Upper lobe of right lung (tissue), 1 donor: ENCODE measurements at places on chromosomes 12 and 14.

GRCh38 chr12:95970905-95971304, 25.2 kb downstream of the HAL start:
- DNase-seq = no peak

DNA sequence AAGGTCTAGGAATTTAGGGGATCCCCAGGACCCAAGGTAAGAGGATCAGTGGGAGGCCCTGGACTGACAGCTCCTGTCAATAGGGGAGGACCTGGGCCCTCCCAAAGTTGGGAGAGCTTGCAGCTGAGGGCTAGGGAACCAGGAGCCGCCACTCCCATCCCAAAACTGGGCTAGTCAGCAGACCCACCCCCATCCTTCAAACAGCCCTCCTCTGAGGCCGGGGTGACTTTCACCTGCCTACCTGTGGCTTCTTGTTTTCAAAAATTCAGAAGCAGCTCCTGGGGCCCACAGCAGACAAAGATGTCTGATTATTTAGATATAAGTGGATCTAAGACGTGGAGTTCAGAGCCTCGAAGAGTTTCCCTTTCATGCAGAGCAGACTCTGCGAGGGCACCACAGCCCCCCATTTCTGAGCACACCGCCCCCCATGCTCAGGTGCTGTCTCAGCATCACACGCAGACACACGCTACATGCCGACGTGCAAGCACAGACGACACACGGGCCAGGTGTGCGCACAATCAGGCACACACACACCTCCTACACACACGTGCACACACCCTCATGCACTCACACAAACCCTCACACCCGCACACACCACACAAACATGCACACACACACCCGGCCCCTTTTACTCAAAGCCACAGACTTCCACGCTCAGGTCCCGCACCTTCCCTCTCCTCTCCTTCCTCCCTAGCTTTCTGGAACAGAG, 21.9 kb downstream of the DIO3 start:
- DNase-seq = peak; percentile 38

DNA sequence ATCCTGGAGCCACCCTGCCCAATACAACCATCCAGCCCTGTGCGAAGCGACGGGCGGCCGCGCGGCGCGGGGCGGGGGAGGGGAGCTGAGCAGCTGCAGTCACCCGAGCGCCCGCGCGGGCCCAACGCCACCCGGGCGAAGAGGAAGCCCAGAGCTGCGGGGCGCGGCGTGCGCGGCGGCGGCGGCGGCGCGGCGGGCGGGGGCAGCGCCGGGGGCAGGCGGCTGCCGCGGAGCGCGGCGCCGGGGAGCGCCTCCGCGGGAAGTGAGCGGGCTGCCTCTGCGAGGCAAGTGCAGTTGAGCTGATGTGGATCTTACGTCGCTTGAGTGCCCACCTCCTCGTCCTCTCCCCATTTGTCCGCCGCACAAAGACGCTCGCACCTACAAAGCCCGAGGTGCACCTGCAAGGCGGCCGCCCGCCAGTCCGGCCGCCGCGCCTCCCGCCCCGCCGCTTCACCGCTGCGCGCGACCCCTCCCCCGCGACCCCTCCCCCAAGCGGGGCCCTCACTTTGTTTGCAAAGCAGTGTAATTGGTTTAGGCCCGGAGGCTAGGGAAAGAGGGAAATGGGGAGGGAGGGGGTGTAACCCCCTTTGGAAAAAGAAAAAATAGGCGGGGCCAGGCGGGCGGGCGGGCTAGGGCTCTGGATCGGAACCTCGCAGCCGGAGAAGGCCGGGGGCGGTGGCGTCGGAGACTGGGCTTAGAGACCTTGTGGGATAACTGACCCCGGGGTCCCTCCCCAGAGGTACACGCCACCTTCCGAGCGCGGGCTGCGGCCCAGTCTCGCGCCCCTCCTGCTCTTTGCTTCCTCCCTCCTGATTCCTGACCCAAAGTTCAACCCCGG, at the start of the genes FOXA1 and TTC6:
Gene FOXA1, minus strand, starts transcription at position 279 of the 838 bp plus-strand sequence. Its CDS starts 277 bp downstream, at position 2.
Gene TTC6, plus strand, starts transcription at position 659 of the 838 bp plus-strand sequence. CDS start 26,436 bp downstream, outside the sequence.
- peak; percentile 88 for DNase-seq

DNA sequence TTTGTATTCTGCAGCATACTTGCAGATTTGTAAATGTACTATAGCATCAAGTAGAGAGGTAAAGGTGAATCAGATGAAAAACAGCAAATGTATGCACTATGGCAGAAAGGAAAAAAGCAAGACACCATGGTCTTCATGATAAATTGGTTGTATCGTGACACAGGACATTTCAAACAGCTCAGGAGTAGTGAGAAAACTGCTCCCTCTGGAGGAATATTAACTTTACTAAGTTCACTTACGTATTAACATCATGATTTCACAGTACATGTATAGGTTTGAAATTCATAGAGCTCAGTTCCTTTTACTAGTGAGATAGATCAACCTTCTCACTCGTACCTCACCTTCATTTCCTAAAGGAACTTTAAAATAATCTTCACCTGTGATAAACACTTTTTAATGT, 6.5 kb downstream of the MBIP start:
- no peak for DNase-seq

DNA sequence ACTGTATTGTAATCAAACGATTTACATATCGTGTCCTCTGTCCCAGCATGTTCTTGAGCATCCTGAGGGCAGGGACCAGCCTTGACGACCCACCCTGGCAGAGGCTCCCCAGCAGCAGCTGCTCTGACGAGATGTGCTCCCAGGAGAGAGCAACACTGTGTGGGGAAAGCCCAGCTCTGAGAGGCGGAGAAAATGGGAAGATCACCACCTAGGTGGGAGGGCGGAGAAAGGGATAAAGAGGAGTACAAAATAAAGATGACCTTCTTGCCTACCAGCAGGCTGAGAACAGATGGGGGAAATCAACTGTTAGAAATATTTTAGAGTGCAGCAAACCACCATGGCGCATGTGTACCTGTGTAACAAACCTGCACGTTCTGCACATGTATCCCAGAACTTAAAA, 71.5 kb upstream of the CAPRIN2 start:
- DNase-seq = no peak

GRCh38 chr12:81811061-81811777, 52.1 kb upstream of the PPFIA2 start:
- no peak for DNase-seq

- no peak for DNase-seq
Observed at GRCh38 chr12:69073035-69073434, 140.1 kb upstream of the CPM start.

DNA sequence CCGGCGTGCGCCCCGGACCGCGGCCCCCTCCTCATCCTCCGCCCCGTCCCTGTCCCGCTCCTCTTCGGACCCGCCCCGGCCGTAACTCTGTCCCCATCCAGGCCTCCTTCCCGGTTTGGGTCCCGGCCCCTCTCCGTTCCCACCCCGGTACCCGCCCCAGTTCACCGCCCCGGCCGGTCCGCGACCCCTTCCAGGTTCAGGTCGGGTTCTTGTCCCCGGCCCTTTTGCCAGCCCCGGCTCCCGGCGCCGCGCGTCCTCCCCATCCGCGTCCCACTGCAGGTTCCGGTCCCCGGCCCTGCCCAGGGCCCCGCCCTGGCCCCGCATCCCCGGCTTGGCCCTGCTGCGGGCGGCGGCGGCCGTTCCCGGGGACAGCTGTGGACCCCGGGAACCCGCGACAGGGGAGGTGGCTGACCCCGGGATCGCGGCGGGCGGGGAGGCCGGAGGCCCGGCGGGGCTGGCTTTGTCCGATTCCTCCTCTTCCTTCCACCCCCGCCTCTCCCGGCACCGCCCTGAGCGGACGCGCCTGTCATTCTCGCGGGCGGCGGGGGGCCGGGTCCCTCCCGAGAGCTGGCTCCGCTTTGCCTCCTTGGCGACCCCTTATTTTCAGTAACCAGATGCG, 601 bp downstream of the KLC1 start:
- DNase-seq = peak; percentile 80

- DNase-seq = no peak
Observed at GRCh38 chr12:72030277-72030676, 91.6 kb downstream of the TPH2 start.

DNA sequence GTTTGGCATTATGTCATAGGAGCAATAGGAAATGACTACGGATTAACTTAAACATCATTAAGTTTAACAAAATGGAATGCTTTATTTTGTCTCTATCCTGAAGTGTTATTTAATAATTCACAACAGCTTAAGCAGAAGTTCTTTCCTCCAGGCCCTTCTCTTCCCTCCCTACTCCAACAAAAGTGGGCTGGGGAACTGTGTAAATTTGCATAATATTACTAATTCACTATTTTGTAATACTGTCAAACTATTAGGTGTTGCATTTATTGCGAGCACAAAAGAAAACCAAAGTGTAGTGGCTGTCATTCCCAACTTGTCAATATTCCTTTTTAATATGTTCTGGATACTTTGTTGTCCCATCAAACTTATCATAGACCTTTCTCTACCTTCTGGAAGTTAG, 69.8 kb downstream of the ATG14 start:
- no peak for DNase-seq

- no peak for DNase-seq
Observed at GRCh38 chr12:92847368-92847767, 81.7 kb downstream of the EEA1 start.

GRCh38 chr12:1797011-1797901, 23.1 kb upstream of the LRTM2 start:
- DNase-seq = peak; percentile 88

- peak; percentile 31 for DNase-seq
Observed at GRCh38 chr14:90828642-90829487, 12.6 kb upstream of the TTC7B start.

GRCh38 chr12:49838973-49839633, 3.8 kb downstream of the BCDIN3D start:
- no peak for DNase-seq

DNA sequence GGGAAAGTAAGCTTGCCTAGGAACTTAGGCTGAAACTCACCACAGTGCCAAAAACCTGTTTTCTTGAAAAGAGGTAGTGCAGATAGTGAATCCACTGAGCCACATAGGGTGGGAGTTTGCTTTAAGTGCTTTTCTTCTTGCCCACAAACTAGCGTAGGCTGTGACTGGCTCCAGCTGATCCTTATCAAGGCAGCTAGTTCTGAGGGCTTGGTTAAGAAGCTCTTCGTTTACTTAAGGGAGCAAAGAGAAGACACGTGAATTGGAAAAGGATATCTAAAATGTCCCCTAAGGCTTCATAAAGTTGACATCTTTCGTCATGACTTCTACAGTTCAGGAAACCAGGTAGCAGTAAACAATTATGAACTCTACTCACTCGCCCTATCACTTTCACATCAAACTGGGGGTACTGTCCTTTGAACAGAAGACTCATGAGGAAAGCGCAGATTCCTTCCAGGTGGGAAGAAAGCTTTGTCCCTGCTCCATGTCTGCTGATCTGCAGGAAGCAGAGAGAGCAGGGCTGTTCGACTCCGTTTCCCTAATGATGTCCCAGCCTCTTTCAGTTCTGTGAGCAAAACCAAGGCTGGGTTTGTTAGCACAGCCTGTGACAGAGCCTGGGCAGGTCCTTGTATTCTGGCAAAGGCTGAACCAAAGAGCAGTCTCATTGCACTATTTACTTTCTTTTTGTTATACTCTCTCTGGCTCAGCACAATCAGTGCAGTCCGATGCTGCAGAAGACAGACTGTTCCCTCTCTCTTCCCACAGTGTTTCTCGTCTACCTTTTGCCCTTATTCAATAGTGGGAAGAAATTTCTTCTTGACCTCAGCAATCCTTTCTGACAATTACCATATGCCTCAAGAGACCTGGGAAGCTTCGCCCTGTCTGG, 93.5 kb upstream of the ETV6 start:
- DNase-seq = no peak

- DNase-seq = no peak
Observed at GRCh38 chr12:104792570-104792969, 165.5 kb downstream of the SLC41A2 start.

DNA sequence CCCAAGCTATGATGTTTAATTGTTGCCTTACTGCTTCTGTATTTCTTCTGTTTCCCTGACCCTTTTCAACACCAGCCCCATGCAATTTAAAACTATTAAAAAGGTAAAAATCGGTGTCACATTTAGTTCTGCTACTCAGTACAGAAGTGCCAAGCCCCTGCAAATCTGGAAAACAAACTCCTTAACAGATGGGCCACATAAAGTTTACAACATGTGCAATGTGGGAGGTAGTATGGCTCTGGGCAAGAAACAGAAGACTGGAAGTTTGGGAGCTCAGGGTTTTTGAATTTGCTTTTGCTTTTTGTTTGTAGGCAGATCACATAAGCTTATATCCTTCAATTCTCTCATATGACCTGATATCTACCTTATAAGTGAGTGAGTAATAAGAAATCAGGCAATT, 404.0 kb upstream of the ATP2B1 start:
- no peak for DNase-seq

DNA sequence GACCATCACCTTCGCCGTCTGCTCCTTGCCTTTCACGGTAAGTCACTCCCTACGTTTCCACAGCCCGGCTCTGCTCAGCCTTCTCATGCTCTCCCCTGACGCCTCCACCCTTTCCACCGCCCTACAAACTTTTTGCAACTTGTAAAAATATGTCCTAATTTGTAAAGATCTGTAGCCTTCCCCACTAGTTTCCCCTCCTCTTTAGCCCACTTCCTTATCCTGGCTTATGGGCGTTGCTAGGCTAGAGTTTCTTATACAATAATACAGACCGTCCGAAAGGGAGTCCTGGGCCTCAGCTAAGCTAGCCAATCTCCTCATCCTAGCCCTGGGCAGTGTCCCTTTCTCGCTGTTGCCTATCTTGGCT, 1.2 kb downstream of the PTGER2 start:
- DNase-seq = no peak

GRCh38 chr14:104486222-104486923, 93.2 kb upstream of the C14orf180 start:
- no peak for DNase-seq
